ENCODE measurements at places on chromosomes 6 and 20.
A peak's percentile ranks its signal among the peaks of the same experiment; 100 is the strongest.

GRCh38 chr6:135281227-135281626 is 100.1 kb downstream of the MYB start:
- no peak for DNase-seq

- DNase-seq: no peak
These were observed 18.1 kb upstream of the BMP6 start for GRCh38 chr6:7707787-7708186.

GRCh38 chr20:61042506-61043385 is 209.3 kb upstream of the CDH4 start:
- DNase-seq: no peak

GRCh38 chr6:67336014-67336413 is 1299.1 kb upstream of the ADGRB3 start:
- no peak for DNase-seq

DNA sequence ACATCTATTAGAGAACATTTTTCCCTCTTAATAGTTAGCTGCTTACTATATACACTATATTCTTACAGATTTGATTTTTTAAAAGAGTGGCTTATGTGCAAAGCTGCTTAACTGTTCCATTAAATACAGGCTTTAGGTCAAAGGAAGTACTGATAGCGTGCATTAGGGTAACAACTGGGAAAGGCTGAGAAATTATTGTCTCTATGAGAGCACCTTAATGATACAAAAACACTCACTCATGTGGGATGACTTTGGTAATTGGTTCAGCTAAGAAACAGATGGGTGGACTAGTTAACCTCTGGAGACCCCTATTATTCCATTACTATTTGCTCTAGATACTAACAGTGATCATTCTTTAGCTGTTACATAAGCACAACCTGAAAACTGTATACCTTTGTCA is 4.0 kb downstream of the DCDC2 start:
- no peak for DNase-seq

GRCh38 chr20:25220810-25221591 is 25.5 kb downstream of the ENTPD6 start:
- no peak for DNase-seq

- DNase-seq: peak; percentile 21
These were observed 51.4 kb downstream of the TXLNB start for GRCh38 chr6:139240161-139241010.

DNA sequence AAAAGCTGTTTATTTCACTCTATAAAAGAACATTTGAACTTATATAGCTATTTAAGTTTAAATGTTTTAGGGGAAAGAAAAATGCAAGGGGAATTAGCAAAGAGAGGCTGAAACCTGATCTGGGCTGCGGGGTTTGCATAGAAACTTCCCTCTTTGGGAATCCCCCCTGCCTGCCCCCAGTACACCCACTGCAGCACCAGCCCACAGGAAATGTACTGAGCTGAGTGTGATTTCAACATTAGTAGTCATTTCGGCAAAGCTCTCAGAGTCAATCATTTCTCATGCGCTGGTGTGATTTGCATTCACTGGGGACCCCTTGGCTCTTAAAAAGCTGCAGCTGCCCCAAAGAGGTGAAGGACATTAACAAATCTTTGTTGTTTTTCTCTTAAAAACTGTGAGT is 859.4 kb downstream of the MAFB start:
- DNase-seq: no peak

GRCh38 chr6:165855856-165856255 is 192.8 kb upstream of the PDE10A start:
- DNase-seq: no peak

DNA sequence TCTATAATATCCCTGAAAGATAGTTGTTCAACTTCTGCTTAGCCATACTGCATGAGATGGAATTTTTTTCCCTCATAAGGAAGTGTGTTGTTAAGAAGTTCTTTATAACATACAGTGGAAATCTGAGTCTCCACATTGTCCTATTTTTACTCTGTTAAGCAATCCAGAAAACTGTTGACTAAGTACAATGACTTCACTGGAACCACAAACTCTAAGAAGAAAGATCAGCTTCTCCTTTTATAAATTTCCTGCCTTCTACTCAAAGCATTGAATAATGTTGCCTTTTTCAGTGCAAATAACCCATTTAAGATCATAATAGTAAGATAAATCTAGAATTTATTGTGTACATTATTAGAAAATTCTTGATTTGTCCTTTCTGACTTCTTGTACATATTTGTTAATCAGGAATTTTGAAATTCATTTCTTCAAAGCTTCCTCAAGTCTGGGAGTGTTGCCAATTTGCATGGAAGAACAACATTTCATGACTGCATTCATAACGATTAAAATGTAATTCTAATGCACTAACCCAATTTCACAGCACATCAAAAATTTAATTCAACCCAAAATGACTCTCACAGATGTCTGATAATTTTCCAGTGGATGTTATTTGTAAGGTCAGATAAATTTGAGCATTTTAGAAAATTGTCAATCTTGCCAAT is 45.6 kb upstream of the ANKEF1 start:
- DNase-seq: no peak

- DNase-seq: no peak
These were observed 62.7 kb downstream of the EDN3 start for GRCh38 chr20:59363101-59363500.

- peak; percentile 24 for DNase-seq
These were observed 110.0 kb upstream of the SSTR4 start for GRCh38 chr20:22924949-22925612.

GRCh38 chr6:31378062-31378720 is 21.2 kb upstream of the HLA-B start:
- DNase-seq: no peak

DNA sequence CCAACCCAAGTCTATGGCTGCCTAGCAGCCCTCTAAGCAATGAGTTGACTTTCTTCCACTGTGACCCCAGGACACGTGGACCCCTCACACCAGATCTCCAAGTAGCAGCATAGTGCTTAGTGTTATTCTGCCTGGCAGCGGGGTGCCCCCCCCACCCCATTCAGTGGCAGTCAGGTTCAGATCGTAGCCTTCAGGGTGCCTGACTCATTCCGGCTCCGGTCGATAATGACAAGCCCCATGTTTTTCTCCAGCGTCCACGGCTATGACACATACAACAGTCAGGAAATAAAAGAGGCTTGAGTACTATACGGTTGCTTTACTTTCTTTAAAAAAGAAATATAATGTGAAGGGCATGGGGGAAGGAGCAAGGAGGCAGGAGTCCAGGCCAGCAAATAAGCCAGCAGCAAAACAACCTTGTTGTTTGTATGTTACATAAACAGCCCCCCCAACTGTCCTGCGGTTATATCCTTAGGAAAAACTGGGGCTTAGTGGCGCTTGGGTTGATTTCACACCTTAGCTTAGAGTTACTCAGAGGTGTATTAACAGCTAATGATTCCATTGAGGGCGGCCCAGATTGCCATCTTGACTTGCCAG is 23.1 kb downstream of the GNAS start:
- no peak for DNase-seq

DNA sequence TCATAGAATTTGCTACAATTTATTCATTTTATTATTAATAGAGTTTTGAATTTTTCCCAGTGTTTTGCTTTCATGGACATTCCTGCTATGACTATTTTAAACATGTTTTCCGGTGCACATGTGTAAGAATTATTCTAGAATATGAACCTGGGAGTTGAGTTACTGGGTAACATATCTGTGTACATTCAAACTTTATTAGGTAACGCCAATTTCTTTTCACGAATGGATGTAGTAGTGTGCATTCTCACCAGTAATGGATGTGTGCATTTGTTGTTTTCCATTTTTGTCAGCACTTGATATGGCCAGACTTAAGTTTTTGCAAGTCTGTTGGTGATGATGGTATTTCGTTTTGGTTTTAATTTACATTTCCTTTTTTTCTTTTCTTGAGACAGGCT is 118.8 kb downstream of the CDKAL1 start:
- DNase-seq: no peak

DNA sequence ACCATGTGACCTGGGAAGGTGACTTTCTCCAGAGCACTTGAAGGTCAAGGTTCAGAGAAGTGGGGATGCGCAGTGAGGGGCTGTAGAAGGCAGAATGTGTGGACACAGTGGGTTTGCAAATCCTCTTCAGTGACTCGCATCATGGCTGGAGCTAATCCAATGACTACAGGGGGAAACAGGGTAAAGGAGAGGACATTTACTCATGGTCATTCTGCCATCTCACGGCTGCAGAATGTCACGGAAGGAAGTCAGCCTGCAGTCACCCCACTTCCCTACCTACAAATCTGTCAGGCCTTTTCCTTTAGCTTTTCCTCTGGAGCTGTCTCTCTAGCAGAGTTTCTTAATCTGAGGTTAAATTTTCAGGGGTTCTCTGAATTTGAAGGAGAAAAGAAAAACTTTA is 337.6 kb downstream of the CDC5L start:
- DNase-seq: no peak

- DNase-seq: no peak
These were observed 7.1 kb downstream of the TDP2 start for GRCh38 chr6:24659561-24659960.

GRCh38 chr6:105112577-105112976 is 67.2 kb downstream of the POPDC3 start:
- no peak for DNase-seq

DNA sequence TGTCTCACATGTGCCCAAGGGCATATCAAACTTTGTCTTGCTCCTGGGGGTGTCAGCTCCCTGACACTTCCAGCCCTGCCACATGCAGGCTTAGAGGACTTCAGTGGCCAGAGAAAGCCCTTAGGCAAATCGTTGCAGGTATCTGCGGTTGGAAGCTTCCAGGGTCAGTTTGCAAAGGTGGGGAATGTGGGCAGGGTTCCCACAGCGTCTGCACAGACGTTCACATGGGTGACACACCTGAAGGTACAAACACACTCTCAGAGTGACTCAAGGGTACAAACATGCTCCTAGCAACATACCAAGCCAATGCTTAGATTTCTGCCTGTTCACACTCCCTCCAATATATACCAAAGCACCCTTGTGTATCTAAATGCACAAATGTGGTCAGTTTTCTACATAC is 30.0 kb downstream of the VSTM2L start:
- no peak for DNase-seq

DNA sequence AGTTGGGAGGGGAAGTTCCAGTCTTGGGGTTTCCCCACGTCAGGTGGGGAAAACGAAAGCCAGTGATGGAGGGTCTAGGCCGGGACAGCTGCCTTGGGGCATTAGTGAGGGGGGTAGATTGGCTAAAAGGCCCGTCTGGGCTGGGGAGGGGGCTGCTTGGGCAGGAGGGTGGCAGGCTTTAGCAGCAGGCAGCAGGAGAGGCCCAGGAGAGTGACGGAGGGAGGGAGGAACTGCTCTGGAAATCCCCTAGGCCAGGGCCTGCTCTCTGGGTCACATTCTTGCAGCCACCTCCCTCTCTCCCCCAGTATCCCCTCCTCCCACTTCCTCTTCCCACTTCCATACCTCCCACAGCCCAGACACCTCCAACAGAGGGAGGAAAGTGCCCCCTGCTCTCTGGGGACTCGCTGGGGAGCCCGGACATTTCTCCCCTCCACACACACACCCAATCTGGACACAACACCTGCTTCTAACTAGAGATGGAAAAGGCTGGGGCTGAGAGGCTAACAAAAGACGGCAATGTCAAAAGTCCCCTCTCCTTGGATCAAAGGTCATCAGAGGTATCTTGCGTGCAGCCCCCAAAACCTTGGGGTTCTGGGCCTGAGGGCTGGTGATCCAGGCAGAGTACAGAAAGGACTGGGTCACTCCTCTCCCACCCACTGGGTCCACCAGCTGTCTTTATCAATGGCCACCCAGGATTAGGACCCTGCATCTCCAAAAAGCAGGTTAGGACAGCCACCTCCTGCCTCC is 1.8 kb downstream of the NFKBIE start:
- peak; percentile 83 for DNase-seq

GRCh38 chr6:168120390-168121302 is 41.6 kb upstream of the FRMD1 start:
- no peak for DNase-seq

DNA sequence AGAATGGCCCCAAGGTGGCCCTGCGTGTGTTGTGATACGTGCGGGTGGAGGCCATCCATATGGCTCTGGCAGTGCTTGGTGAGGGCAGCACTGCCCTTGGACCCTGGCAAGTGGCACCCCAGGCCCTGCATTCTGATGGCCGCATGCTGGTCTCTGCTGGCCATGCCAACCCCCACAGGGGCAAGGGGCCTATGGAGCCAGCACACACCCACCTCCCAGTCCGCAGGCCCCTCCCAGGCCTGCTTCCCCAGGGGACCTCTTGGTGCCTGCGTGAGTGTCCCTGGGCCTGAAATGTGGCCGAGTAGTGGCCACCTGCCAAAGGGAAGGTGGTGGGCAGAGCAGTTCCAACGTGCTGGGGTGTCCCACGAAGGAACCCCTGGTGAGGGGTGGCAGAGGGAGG is 17.6 kb downstream of the NQO2 start:
- no peak for DNase-seq

GRCh38 chr6:43125555-43125954 is 45.5 kb upstream of the SRF start:
- DNase-seq: no peak

DNA sequence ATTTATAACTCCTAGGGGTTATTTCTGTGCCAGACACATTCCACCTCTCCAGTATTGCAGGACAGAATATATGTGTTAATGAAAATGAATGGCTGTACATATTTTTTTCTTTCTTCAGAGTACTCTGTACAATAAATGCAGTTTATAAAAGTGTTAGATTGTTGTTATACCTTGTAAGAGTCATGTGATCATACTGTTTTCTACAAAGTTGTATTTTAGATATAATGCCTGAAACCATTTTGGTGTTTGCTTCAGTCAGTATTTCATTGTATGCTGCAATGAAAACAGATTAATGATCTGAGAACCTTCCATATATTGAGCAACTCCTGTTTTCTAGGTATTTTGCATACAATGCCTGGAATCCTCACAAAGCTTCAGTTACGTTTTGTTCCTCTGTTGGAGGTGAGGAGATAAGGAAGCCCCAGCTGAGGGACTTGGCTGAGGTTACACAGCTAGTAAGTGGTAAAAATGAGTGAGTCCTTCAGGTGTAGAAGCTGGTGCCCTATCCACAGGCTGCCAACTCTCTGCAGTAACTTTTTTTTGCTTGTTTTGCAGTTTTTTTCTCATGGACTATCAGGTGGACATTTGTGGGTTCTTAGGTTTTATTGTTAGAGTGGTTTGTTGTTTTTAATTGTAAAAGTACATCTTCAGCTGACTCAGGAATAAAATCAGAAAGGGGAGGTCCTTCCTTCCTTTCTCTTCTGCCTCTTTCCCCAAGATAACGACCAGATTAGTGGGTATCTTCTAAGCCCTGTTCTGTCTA is 11.6 kb downstream of the PDCD2 start:
- no peak for DNase-seq

- no peak for DNase-seq
These were observed 180.6 kb upstream of the CCN2 start for GRCh38 chr6:132131758-132132157.

- DNase-seq: no peak
These were observed 210.9 kb downstream of the TBX18 start for GRCh38 chr6:84553527-84553926.

GRCh38 chr6:75759207-75759606 is 10.2 kb downstream of the MYO6 start:
- no peak for DNase-seq
